ENCODE measurements at places on chromosomes 4 and X. TPM values are rescaled to one million over a fixed set of nuclear protein-coding genes. Genes with fewer than 3 reads are reported as not detected.

GRCh38 chrX:129145385-129145784 lies 377.9 kb downstream of the SMARCA1 start:
- no peak for DNase-seq

GRCh38 chrX:100407784-100408712 lies 2.0 kb downstream of the PCDH19 start:
- DNase-seq: no peak

Gene XAGE2
- not detected for total RNA-seq

DNA sequence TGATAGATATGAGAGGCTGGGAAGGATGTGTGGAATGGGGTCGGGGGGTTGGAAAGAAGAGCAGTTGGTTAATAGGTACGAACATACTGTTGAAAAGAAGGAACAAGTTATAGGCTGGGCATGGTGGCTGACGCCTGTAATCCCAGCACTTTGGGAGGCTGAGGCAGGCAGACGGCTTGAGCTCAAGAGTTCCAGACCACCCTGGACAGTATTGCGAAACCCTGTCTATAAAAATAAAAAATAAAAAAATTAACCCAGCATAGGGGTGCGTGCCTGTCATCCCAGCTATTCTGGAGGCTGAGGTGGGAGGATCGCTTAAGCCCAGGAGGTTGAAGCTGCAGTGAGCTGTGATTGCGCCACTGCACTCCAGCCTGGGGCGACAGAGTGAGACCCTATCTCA lies 58.5 kb upstream of the NHSL2 start:
- DNase-seq: no peak

Gene KLHL8
- 10.1 TPM for total RNA-seq

Gene NEUROG2
- total RNA-seq: not detected

Gene EDNRA
- 2.5 TPM for total RNA-seq

Gene ALAS2
- not detected for total RNA-seq

Gene GSX2
- total RNA-seq: not detected

Measured in HFFc6 (cell line).